ENCODE measurements at places on chromosomes 12 and 14.

DNA sequence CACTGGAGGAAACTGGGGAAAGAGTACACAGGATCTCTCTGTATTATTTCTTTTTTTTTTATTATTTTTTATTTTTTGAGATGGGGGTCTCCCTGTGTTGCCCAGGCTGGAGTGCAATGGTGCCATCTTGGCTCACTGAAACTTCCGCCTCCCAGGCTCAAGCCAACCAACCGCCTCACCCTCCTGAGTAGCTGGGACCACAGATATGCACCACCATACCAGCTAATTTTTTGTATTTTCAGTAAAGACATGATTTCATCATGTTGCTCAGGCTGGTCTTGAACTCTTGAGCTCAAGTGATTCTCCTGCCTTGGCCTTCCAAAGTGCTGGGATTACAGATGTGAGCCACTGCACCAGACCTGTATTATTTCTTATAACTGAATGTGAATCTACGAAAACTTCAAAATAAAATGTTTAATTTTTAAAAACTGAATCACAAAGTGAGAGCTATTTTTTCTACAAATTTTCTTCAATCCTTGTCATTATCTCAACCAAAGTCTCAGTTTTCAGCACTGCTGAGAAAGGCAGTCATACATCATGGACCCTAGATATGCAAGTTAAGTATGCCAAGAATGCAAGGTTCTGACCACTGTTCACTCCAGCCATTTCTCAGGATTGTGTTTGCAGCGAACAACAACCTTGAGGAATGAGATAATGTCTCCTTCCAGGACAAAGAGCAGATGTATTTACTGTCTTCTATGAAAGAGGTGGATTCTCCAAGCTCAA is 2.4 kb downstream of the EAPP start:
- DNase-seq = no peak

- DNase-seq = no peak
Observed at GRCh38 chr12:131617596-131618302, 93.1 kb upstream of the SFSWAP start.

DNA sequence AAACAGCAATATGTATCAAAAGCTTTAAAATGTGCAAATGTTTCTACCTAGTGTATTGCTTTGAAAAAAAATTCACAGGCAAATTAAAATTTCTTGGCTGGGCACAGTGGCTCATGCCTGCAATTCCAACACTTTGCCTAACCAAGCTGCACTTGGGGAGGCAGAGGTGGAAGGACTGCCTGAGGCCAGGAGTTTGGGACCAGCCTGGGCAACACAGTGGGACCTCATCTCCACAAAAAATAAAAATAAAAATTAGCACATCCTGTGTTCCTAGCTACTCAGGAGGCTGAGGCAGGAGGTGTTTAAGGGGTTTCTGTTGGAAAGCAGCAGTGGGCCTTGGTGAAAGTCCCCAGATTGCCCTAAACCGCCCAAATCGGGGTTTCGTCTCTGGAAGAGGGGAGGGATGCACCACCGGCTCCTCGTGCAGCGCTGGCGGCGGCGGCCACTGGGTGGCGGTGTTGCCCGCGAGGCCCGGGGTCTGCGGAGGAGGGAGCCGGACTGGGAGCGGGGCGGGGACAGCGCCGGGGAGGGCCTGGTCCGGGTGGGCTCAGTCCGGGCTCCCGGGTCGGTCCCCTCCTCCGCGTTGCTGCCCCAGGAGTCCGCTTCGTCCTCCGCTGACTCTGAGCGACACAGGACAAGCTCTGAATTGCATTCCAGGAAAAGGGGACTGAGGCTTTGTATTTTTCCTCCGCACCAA is 265.6 kb downstream of the AACS start:
- DNase-seq = no peak

- DNase-seq = peak; percentile 55
Observed at GRCh38 chr12:111066744-111067437, 146.5 kb upstream of the MYL2 start.

DNA sequence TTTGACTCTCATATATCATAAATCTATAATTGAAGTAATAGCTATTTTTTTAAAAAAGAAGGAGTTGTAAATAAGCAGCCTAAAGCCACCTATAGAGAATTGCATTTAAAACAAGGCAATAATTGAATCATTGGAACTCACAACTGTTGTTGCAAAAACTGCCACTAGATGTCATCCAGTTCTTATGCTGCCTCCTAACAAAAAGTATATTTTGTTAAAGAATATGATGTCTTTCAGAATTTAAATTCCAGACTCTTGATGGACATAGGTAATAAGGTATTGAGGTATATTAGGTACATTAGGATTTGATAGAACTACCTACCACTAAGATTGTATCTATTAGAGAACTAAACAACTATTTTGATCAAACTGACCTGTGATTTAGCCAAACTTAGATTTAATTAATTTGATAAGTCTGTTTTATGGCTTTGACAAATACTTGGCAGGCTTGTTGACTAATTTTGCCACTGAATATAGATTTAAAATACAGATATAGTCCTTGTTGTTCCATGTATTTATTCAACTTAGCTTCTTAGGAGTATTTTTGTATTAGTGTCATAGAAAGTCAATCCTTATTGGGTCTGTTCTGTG is 401.4 kb downstream of the RPL10L start:
- no peak for DNase-seq
